NCI-H2227 treated with DMSO at 0.1 percent for 48 hours (cell line): ENCODE measurements at places on chromosomes 3 and 15.

DNA sequence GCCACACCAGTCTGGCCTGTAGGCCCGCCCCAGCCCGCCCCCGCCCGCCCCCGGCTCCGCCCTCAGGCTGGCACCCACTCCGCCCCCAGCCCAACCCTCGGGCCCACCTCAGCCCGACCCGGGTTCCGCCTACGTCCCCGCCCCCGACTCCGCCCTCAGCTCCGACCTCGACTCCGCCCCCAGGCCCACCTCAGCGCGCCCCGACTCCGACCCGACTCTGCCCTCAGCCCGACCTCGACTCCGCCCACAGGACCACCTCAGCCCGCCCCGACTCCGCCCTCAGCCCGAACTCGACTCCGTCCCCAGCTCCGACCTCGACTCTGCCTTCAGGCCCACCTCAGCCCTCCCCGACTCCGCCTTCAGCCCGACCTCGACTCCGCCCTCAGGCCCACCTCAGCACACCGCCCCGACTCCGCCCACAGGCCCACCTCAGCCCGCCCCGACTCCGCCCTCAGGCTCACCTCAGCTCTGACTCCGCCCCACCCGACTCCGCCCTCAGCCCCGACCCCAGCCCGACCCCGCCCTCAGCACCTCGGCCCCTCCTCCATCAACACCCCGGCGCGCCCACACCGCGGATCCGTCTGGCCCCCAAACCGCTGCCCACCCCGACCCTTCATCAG is at the start of gene RAB43:
RAB43 (minus strand) TSS at position 13 of the 620 bp plus-strand sequence. CDS start 315 bp downstream, outside the sequence.
- peak; percentile 87 for DNase-seq

- DNase-seq, result no peak
Observed at GRCh38 chr3:173287361-173287760, 110.2 kb upstream of the NLGN1 start.

GRCh38 chr15:60555806-60556205 is 76.9 kb upstream of the ICE2 start:
- no peak for DNase-seq

GRCh38 chr3:172224560-172225214 is 185.3 kb downstream of the FNDC3B start:
- peak; percentile 58 for DNase-seq

DNA sequence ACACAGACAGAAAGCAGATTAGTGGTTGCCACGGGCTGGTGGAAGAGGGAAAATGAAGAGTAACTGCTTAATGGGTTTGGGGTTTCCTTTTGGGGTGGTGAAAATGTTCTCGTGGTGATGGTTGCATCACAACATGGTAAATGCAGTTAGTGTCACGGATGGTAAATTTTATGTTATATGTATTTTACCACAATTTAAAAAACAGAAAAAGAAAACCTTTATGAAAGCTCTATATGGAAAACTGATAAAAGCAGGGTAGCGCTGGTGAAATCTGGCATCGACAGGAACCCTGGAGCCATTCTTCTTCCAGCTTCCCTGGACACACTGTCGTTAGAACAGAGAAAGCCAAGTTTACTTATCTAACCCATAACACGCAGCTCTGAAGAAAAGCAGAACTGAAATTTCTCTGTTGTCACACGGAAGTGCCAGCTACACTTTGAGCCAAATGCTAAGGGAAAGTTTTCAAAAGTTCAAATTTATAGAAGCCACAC is 287.7 kb upstream of the NR2F2 start:
- no peak for DNase-seq

- DNase-seq, result no peak
Observed at GRCh38 chr3:122030381-122031122, 8.5 kb upstream of the ILDR1 start.

DNA sequence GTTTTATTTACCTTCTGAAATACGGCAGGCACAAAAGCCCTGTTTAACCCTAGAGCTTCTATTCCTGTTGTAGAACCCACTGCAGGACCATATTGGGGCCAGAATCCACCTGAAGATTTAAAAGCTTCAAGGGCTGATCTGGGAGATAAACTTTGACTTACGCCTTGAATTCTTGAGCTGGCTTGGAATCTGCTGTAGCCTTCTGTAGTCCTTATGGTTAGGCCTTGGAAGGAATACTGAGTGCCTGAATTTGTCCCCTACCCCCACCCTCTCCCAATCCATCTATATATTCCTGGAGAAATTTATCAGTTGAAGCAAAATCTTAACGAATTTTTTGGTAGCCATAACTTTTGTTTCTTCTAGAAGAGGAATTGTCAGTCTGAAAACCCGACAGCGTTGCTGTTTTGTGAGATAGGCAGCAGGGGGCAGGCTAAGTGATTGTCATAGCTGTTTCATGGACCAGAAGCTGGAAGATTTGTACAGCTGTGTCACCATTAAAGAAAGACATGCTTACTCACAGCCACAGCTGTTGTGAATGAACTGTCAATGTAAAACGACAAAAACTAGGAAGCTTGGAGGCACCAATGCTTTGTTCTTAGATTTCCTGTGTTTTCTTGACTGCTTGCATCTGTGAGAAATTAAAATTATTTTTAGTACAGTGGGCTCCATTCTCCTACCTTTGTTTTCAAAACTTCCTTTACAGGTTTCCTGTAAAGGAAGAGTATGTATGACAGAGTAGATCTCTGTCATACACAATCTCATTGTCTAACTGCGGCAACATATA is 12.8 kb downstream of the LXN start:
- DNase-seq, result peak; percentile 29

DNA sequence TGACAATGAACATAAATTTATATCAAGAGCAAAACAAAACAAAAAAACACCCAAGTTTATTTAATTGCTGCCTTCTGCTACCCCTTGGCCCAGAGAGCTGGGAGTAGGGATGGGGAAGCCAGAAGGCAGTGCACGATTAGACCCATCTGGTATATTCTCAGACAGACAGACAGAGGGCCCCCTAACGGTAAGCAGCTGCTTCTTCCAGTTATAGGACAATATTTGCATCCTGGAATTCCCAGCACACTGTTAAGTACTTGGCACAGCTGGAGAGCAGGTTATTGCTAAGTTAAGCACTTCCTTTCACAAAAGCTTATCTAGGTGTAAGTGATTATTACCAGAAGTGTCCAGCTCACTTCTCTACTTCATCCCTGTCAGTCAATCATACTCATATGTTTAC is 39.3 kb downstream of the C2CD4B start:
- peak; percentile 22 for DNase-seq

GRCh38 chr15:36777926-36778325 is 198.5 kb downstream of the CDIN1 start:
- DNase-seq, result no peak

- DNase-seq, result peak; percentile 92
Observed at GRCh38 chr3:170357176-170358041, at the start of gene SKIL. TSS of gene SKIL (plus strand) at chr3:170357715. CDS start at chr3:170360332, 2,617 bp downstream.

GRCh38 chr15:39888809-39889208 is 31.3 kb downstream of the GPR176 start:
- DNase-seq, result no peak

GRCh38 chr3:61051666-61052065 is 199.6 kb downstream of the FHIT start:
- DNase-seq, result no peak

- DNase-seq, result no peak
Observed at GRCh38 chr3:179402963-179403362, 48.3 kb downstream of the GNB4 start.

DNA sequence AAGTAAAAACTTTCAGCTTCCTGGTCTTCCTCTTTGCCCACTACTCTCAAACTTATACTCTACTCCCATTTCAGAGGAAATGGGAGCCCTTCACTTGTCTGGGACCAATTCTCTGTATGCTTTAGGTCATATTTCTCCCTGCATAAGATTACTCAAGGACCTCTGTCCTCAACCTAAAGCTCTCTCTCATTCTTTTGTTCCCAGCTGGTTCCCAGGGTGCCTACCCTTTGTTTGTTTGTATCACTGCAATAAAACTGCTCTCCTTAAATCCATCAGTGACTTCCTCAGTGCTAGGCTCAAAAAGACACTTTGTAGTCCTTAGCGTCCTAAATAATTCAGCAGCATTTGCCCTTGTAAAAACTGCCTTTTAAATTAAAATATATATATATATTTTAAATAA is 2.9 kb downstream of the NGRN start:
- no peak for DNase-seq

DNA sequence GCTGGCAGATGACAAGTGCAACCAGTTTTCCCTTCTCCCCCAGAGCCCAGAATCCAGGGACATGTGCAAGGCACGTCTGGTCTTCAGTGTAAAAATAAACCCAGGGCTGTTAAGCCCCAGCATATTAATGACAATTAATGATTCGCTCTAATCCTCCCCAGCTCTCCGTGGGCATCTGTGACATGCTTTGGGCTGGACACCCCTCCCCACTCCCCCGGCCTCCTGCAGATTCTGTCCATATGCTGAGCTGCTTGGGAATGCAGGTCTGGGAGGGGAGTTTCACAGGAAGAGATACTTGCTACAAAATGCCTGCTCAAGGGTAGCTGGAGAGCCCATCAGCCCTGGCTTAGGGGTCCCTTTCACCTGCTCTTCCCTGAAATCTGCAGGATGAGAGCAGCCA is 43.0 kb upstream of the NTRK3 start:
- no peak for DNase-seq

GRCh38 chr15:87986776-87987175 is 269.8 kb downstream of the NTRK3 start:
- DNase-seq, result no peak

- no peak for DNase-seq
Observed at GRCh38 chr3:99172736-99173657, 271.5 kb upstream of the DCBLD2 start.

DNA sequence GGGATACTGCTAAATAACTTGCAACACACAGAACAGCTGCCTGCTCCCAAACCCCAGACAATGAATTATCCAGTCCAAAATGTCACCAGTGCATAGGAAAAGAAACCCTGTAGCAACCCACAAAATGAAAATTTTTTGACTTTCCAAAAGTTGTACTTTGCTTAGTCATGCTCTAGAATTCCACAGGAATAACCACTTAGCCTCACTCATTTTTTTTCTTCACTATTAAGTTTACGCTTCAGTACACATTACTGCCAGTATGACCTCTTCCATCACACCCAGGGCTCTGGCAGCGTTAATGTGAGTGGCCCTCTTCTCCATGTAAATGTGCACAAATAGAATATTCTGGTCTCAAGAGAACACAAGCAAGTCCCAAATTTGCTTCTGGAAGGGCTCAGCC is 259.8 kb downstream of the MAGI1 start:
- no peak for DNase-seq

DNA sequence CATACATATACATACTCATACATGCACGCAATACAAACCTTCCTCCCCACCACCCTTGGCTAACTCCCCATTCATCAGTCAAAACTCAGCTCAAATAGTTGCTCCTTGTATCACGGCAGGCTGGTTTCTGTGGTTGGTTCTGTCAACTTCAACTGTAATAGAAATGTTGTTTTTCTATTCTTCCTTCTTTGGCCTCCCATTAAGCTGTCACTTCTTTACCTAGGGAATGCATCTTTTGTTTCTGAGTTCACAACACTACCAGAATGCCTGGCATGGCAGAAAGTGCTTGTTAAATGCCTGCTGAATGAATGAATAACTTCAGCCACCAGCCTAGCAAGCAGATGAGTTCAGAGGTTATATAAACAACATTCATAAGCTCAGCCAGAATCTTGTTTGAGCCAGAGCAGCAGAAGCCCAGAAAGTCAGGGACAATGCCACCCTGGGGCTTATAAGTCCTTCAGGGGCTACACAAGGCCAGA is 63.1 kb downstream of the B3GALNT1 start:
- DNase-seq, result no peak

- no peak for DNase-seq
Observed at GRCh38 chr3:79253704-79254103, 514.1 kb downstream of the ROBO1 start.

- DNase-seq, result no peak
Observed at GRCh38 chr3:71885006-71885405, 100.1 kb upstream of the PROK2 start.

DNA sequence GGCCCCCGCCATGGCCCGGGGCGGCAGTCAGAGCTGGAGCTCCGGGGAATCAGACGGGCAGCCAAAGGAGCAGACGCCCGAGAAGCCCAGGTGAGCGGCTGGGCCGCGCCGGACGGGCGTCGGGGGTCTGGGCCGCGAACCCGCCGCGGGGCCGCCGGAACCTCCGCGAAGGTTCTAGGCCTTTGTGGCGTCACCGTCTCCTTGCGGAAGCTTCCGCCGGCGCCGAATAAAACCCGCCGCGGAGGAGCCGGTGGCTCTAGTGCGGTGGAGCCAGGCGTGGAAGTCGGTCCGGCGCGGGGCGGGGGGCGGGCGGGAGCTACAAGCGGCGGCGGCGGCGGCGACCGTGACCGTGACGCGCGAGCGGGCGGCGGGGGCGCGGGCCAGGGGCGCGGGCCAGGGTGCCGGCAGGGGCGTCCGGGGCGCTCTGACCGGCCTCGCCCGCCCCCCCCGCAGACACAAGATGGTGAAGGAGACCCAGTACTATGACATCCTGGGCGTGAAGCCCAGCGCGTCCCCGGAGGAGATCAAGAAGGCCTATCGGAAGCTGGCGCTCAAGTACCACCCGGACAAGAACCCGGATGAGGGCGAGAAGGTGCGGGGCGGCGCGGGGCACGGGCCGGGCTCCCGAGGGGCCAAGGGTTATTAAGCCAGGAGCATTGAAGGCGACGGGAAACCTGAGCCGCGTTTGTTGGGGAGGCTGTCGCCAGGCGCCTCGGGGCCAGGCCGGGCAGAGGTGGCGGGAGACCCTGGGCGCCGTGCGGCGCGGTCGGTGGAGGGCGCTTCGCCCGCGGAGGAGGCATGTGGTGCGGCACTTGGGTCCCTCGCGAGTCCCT is at the start of gene DNAJA4:
DNAJA4 (plus strand) TSS at position 259 of the 833 bp plus-strand sequence; CDS start at position 461, 202 bp downstream.
- DNase-seq, result no peak

- DNase-seq, result no peak
Observed at GRCh38 chr3:42670051-42670576, 15.2 kb upstream of the KLHL40 start.

DNA sequence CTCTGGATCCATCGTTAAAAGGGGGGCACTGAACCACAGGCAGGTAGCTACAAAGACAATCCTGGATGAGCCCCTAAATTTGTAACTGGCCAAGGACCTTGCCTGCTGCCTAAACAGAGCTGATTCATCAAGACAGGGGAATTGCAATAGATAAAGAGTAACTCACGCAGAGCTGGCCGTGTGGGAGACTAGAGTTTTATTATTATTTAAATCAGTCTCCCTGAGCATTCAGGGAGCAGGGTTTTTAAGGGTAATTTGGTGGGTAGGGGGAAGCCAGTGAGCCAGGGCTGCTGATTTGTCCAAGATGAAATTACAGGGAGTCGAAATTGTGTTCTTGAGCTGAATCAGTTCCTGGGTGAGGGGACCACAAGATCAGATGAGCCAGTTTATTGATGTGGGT is 885.1 kb upstream of the CADM2 start:
- DNase-seq, result no peak

GRCh38 chr3:159540882-159541495 is 447.6 kb upstream of the IL12A start:
- no peak for DNase-seq

- DNase-seq, result no peak
Observed at GRCh38 chr3:46665763-46666452, 27.6 kb downstream of the ALS2CL start.
